ENCODE measurements at places on chromosomes 7 and 10. TPM values are rescaled to one million over a fixed set of nuclear protein-coding genes. Genes with fewer than 3 reads are reported as not detected.

- DNase-seq, result no peak
- H3K27ac ChIP-seq, result no peak overlapping the region
- no peaks in the 10 kb centered on the region for H3K27me3 ChIP-seq
These were observed 129.3 kb downstream of the MYOF start for GRCh38 chr10:93352638-93353383.

CALN1 gene
- total RNA-seq, result not detected

- H3K4me1 ChIP-seq, result no peaks in the 10 kb centered on the region
- DNase-seq, result no peak
- H3K27me3 ChIP-seq, result no peaks in the 10 kb centered on the region
- no peak overlapping the region for H3K27ac ChIP-seq
- no peak overlapping the region for H3K4me3 ChIP-seq
- no peaks in the 10 kb centered on the region for H3K36me3 ChIP-seq
These were observed 6.8 kb upstream of the TRUB1 start for GRCh38 chr10:114931072-114931679.

AKR1C4 gene
- total RNA-seq, result not detected

PALD1 gene
- total RNA-seq, result 4.9 TPM

DNA sequence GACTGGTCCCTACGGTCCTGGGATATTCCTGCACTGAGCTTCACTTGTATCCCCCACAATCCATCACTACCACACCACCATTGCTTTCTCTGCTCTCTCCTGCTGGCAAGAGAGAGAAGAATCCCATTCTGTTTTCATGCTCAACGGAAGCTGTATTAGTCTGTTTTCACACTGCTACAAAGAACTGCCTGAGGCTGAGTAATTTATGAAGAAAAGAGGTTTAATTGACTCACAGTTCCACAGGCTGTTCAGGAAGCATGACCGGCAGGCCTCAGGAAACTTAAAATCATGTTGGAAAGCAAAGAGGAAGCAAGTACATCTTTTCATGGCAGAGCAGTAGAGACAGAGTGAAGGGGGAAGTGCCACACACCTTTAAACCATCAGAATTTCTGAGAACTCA, 260.4 kb upstream of the LYZL1 start:
- H3K36me3 ChIP-seq, result no peaks in the 10 kb centered on the region
- H3K27ac ChIP-seq, result no peak overlapping the region
- H3K27me3 ChIP-seq, result no peaks in the 10 kb centered on the region
- no peak overlapping the region for H3K4me3 ChIP-seq

DNA sequence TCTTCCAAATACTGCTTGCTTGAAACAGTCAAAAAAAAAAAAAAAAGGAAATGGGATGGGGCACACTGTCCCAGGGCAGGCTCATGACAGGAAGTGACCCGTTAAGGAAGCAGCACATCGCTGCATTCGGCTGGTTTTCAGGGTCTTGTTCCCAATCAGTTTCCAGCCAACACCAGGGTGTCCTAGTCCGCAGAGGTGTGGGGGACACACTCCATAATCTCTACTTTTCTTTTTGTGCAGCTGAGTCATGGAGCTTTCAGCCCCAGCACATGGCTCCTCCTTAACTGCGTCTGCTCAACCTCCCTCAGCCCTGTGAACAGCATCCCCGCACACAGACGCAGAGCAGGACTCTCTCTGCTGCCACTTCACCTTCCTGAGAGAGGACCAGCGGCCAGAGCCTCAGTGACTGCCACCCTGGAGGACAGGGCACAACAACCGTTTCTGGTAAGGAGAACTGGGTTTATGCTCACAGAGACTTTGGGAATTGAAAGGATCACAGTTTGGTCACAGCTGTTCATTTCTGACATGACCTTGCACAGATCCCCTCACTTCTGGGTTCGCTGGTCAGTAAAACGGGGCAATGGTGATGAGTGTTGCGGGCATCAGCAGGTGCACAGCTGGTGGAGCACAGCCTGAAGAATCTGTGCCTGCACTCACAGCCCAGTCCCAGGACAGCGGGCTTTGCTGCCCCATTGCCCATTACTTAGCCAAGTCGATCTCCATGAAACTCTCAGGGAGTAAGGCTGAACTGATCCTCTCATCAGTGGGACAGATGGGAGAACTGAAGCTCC, at the start of gene GIMAP5:
GIMAP5 (plus strand) TSS at position 154 of the 791 bp plus-strand sequence. CDS start 3,467 bp downstream, outside the sequence.
- H3K4me3 ChIP-seq, result no peak within 1 kb of the TSS
- peak within 1 kb of the TSS; percentile 70 for H3K27ac ChIP-seq
- no peaks in the 10 kb centered on the region for H3K27me3 ChIP-seq
- no peaks in the 10 kb centered on the region for H3K36me3 ChIP-seq

CYP2E1 gene
- 3.4 TPM for total RNA-seq

- H3K27ac ChIP-seq, result no peak overlapping the region
- H3K27me3 ChIP-seq, result no peaks in the 10 kb centered on the region
- H3K4me1 ChIP-seq, result no peaks in the 10 kb centered on the region
- H3K4me3 ChIP-seq, result no peak overlapping the region
These were observed 107.1 kb upstream of the GSDME start for GRCh38 chr7:24864214-24864817.

HOXA3 gene
- 14.1 TPM for total RNA-seq

GRCh38 chr10:129396021-129396722, 70.9 kb upstream of the MGMT start:
- H3K4me3 ChIP-seq, result no peak overlapping the region
- H3K27ac ChIP-seq, result no peak overlapping the region
- no peaks in the 10 kb centered on the region for H3K36me3 ChIP-seq

GRCh38 chr10:71409516-71410104, 12.9 kb downstream of the CDH23 start:
- H3K4me1 ChIP-seq, result no peaks in the 10 kb centered on the region
- H3K27me3 ChIP-seq, result peaks cover 3% of the 10 kb centered on the region
- no peak for DNase-seq
- no peak overlapping the region for H3K4me3 ChIP-seq

HOGA1 gene
- not detected for total RNA-seq

GRCh38 chr7:154783281-154783909, 219.5 kb downstream of the PAXIP1 start:
- no peaks in the 10 kb centered on the region for H3K27me3 ChIP-seq
- no peak overlapping the region for H3K4me3 ChIP-seq
- no peak for DNase-seq
- H3K27ac ChIP-seq, result no peak overlapping the region
- H3K4me1 ChIP-seq, result no peaks in the 10 kb centered on the region

GRCh38 chr10:53233749-53234148, 461.2 kb upstream of the MBL2 start:
- no peak overlapping the region for H3K4me3 ChIP-seq
- no peak for DNase-seq
- H3K4me1 ChIP-seq, result no peaks in the 10 kb centered on the region
- no peaks in the 10 kb centered on the region for H3K36me3 ChIP-seq

FFAR4 gene
- 14.9 TPM for total RNA-seq

SPOCK2 gene
- 11.7 TPM for total RNA-seq

GRCh38 chr7:63054191-63054661, 944.4 kb upstream of the ZNF722 start:
- H3K27me3 ChIP-seq, result no peaks in the 10 kb centered on the region
- no peak for DNase-seq
- no peaks in the 10 kb centered on the region for H3K4me1 ChIP-seq
- H3K36me3 ChIP-seq, result no peaks in the 10 kb centered on the region

LRRD1 gene
- not detected for total RNA-seq

TMEM236 gene
- total RNA-seq, result 16.9 TPM

ADAM8 gene
- 21.3 TPM for total RNA-seq

CCDC136 gene
- total RNA-seq, result 4.2 TPM

HHEX gene
- 7.9 TPM for total RNA-seq

MSRB2 gene
- 29.1 TPM for total RNA-seq

DNA sequence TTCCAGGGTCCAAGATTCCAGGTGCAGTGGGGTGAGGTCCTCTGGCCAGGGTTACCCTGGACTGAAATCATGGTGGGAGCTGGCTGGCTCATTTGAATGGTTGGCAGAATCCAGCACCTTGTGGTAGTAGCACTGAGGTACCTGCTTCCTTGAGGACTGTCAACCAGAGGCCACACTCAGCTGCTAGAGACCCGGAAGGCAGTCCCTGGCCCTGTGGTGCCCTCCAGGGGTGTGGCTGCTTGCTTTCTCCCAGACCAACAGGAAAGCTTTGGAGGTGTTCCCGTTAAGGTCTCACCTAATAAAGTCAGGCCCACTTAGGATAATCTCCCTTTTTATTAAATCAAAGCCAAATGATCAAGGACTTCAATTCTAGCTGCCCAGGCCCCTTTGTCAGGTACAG, 107.7 kb upstream of the GDF10 start:
- no peaks in the 10 kb centered on the region for H3K4me1 ChIP-seq
- H3K4me3 ChIP-seq, result no peak overlapping the region
- DNase-seq, result no peak
- no peaks in the 10 kb centered on the region for H3K27me3 ChIP-seq

DNA sequence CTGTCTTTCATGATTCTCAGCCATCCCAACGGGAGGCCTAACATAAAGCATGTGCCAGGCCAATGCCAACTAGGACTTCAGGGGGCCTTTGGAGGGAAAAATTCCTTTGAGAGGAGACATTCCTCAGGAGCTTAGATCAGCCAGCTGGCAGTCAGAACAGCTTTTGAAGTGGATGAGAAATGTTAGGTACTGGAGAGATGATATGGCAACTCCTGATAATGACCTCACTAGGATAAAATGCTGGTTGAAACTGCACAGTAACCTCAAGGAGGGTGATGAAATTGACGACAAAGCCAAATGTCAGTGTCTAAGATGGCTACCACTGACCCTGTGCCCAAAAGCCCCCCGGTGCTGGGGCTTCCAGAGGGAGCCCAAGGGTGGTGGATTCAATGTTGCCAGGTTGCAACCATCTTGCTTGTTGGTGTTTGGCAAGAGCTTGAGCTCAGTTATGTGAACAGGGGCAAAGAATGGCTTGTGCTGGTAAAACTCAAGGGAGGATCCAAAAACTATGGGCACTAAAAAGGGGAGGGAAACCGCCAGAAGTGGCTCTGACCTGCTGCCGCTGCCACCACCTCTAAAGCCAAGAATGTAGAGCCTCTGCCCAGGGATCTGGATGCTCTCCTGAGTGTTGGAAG, 121.2 kb downstream of the UBE2H start:
- H3K4me1 ChIP-seq, result peaks cover 16% of the 10 kb centered on the region
- no peaks in the 10 kb centered on the region for H3K36me3 ChIP-seq
- H3K4me3 ChIP-seq, result no peak overlapping the region
- no peak for DNase-seq
- H3K27me3 ChIP-seq, result no peaks in the 10 kb centered on the region
- H3K27ac ChIP-seq, result peak overlapping the region; percentile 36

GRCh38 chr10:34999532-34999931, 90.6 kb downstream of the CUL2 start:
- DNase-seq, result no peak
- no peaks in the 10 kb centered on the region for H3K36me3 ChIP-seq
- no peak overlapping the region for H3K27ac ChIP-seq
- H3K27me3 ChIP-seq, result no peaks in the 10 kb centered on the region

DNA sequence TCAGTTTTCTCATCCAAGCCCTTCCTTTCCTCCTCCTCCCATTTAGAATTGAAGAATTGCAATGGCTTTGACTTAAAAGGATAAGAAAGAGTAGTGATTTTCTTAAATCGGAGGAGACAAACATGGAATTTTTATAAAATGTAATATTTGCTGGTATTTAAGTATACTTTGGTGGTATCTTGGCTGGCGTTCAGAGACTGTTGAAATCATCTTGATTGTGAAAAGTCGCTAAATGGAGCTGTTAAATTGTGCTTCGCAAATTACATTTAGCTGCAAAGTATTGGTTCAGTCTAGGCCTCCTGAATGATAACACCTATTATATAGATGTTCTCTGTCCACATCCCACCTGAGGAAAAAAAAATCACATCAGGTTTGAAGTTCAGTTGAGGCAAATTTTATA, 81.8 kb downstream of the ARID5B start:
- no peak overlapping the region for H3K4me3 ChIP-seq
- H3K27ac ChIP-seq, result no peak overlapping the region
- H3K27me3 ChIP-seq, result no peaks in the 10 kb centered on the region
- H3K36me3 ChIP-seq, result no peaks in the 10 kb centered on the region
- peaks cover 2% of the 10 kb centered on the region for H3K4me1 ChIP-seq

DNA sequence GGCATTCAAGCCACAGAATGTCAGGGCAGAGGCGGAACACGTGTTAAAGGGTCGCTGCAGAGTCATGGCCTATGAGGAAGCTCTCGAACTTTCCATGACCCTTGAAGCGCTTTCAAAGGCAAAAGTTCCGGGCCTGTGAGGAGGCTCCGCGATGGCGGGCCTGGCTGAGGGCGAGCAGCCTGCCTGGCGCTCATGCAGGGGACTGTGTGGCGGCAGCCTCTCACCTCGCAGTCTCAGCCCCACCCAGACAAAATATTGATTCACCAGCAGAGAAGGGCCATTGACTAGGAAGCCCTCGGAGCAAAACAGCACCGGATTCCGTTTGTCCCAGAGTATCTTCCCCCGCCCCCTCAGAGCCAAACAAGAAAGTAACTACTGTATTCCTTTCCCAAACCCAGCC, 12.8 kb upstream of the CNNM1 start:
- no peaks in the 10 kb centered on the region for H3K36me3 ChIP-seq
- no peaks in the 10 kb centered on the region for H3K27me3 ChIP-seq
- H3K27ac ChIP-seq, result no peak overlapping the region
- H3K4me1 ChIP-seq, result no peaks in the 10 kb centered on the region
- no peak for DNase-seq
- no peak overlapping the region for H3K4me3 ChIP-seq

GRCh38 chr10:133042816-133043215, 44.9 kb upstream of the ADGRA1 start:
- H3K4me3 ChIP-seq, result no peak overlapping the region
- H3K27ac ChIP-seq, result no peak overlapping the region
- H3K36me3 ChIP-seq, result no peaks in the 10 kb centered on the region

HKDC1 gene
- not detected for total RNA-seq

DNA sequence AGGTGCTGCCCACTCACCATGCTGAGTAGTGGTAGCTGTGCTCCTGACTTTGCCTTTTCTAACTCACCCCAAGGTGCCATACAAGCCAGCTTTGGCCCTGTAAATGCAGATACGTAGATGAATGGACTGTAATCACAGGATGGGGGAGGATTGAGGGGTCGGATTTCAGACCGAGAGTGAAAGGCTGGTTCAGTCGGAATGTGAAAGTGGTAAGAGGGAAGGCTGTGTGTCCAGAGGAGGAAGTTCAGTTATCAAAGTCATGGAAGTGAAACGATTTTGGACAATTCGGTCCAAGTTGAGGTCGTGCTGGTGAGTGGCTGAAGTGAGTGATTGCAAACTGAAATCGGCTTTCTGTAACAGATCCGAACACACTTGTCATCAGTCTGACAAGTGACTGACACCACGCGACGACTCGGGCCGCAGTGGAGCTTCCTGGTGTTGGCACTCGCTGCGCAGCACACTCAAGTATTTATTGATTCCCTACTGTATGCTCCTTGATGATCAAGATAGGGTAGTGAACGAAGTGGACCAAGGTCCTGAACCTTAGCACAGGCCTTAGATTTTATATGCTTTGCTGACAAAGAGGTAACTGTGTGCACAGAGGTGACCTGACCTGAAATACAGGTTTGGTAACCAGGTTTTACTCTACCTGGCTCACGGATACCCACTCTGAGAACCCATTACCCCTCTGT, 10.5 kb downstream of the ZNF282 start:
- no peaks in the 10 kb centered on the region for H3K36me3 ChIP-seq
- H3K27ac ChIP-seq, result no peak overlapping the region
- H3K4me1 ChIP-seq, result no peaks in the 10 kb centered on the region

RAB19 gene
- 20.0 TPM for total RNA-seq

GRCh38 chr10:12709521-12709963, 292.0 kb downstream of the CCDC3 start:
- no peak overlapping the region for H3K4me3 ChIP-seq
- DNase-seq, result no peak
- H3K27me3 ChIP-seq, result no peaks in the 10 kb centered on the region
- H3K4me1 ChIP-seq, result peaks cover 28% of the 10 kb centered on the region

- no peaks in the 10 kb centered on the region for H3K36me3 ChIP-seq
- peak overlapping the region; percentile 81 for H3K27ac ChIP-seq
- peaks cover 9% of the 10 kb centered on the region for H3K4me1 ChIP-seq
- DNase-seq, result peak; percentile 75
- H3K4me3 ChIP-seq, result peak overlapping the region; percentile 1
- H3K27me3 ChIP-seq, result peaks cover 26% of the 10 kb centered on the region
These were observed 4.9 kb upstream of the FOXL3 start for GRCh38 chr7:284762-285722.

DIP2C gene
- 21.3 TPM for total RNA-seq

Data from transverse colon (tissue), 4 donors.